ENCODE measurements at places on chromosomes 7 and 10.

- no peak for DNase-seq
Observed at GRCh38 chr7:29564496-29565223, 1.0 kb downstream of the PRR15 start.

DNA sequence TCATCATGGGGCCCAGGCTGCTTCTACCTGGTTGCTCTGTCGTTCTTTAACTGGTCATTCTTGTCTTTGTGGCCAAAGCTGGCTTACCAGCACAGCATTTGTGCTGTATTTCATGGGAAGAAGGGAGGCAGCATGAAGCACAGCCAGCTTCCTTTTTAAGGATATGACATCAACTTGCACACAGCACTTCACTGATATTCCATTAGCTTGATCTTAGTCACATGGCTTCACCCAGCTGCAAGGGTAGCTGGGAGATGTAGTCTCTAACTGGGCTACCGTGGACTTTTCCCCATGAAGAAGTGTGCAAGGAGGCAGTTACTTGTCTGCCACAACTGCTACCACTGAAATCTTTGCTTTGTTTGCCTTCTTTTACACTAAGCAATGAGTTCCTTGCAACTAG lies 525.2 kb downstream of the LRMDA start:
- no peak for DNase-seq

DNA sequence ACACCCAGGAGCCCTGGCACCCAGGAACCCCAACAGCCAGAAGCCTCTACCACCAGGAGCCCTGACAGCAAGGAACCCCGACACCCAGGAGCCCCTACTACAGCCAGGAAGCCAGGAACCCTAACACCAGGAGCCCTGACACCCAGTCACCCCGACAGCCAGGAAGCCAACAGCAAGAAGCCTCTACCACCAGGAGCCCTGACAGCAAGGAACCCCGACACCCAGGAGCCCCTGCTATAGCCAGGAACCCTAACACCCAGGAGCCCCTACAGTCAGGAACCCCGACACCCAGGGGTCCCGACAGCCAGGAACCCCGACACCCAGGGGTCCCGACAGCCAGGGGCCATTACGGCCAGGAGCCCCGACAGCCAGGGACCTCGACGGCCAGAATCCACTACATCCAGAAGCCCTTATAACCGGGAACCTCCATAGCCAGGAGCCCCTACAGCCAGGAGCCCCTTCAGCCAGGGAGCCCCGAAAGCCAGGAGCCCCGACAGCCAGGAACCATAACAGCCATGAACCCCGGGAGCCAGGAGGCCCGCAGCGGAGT lies 440 bp upstream of the GLRX3 start:
- DNase-seq = no peak

- no peak for DNase-seq
Observed at GRCh38 chr10:4270116-4270515, 485.1 kb upstream of the KLF6 start.

GRCh38 chr7:38317515-38317914 lies 44.1 kb upstream of the TARP start:
- DNase-seq = no peak

GRCh38 chr10:33573606-33574005 lies 239.1 kb upstream of the NRP1 start:
- DNase-seq = no peak

- DNase-seq = no peak
Observed at GRCh38 chr7:117916309-117916708, 43.1 kb upstream of the CTTNBP2 start.

DNA sequence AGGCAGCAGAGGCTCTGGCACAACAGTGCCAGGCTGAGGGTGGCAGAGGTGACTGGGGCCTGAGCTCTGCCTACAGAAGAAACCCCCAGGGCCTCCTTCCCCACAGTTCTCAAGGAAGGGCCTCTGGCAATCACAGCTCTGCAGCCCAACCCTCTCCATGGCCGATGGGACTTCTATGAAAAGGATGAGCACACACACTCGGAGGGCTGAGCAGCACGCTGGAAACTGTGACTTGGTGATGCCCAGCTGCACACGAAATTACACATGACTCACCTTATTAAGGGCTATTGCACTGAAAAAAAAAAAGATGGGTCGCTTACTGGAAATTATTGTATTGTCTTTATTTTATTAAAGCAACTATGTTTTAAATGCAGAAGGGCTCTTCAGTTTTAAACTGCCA lies 42.9 kb upstream of the LRRC18 start:
- no peak for DNase-seq

DNA sequence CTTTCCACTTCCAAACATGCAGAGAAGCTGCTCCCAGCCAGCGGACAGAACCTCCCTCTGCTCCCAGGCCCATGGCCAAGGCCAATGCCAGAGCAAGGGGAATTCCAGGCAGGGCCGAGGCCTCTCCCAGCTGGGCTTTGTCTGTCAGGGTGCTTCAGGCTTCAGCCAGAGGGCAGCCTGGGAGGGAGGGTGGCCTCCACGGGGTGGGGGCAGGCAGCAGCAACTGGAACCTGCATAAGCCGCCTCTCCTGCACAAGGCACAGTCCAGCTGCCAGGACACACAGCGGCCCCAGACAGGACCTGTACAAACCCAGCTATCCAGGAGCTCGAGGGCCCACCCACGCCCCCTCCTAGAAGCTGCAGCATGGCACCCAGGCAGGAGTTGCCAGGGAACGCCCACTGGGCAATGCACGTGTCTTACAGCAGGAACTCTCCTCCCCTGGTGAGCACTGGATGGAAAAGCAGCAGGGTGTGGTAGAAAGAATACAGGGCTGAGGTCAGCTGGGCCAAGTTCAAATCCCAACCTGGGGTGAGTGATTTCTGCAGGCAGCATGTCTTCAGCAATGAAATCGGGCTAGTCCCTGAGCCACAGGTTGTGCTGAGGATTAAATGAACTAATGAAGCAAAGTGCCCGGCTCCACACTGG lies 7.6 kb downstream of the FAM53B start:
- DNase-seq = no peak

DNA sequence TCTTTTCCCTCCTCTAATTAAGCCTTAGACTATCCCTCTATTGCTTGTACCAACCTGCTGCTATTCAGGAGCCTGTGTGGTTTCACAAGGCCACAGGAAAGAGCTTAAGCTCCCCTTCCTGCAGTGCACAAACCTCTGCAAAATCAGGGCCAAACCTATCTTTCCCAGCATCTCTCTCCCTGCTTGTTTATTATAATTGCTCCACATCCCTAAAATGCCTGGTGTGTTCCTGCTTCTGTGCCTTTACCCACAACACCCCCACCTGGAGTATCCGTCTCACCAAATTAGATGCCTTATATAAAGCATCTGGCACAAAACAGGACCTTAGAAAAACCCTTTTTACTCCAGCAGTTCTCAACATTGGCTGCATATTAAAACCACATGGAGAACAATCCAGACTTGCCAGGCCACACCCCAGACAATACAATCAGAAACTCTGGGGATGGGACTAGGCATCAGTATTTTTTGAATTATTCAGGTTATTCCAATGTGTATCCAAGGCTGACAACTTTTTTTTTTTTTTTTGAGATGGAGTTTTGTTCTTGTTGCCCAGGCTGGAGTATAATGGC lies 16.7 kb downstream of the SEC31B start:
- DNase-seq = no peak

DNA sequence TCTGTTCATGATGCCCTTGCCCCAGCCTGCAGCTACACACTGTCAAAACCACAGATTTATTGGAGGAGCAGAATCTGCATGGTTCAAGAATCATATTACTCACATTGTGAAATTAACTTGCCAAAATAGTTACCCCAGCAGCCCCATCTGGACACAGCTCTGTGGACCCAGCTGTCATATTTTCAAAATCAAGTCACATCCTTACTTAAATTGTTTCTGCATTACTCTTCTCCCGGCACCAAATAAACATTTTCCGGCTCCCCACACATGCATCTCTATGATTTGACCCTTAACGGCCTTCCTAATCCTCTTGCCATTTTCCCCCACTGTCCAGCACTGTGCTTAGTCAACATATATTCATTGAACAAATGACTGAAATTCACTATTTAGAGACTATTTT lies 43.8 kb upstream of the GPR26 start:
- no peak for DNase-seq

DNA sequence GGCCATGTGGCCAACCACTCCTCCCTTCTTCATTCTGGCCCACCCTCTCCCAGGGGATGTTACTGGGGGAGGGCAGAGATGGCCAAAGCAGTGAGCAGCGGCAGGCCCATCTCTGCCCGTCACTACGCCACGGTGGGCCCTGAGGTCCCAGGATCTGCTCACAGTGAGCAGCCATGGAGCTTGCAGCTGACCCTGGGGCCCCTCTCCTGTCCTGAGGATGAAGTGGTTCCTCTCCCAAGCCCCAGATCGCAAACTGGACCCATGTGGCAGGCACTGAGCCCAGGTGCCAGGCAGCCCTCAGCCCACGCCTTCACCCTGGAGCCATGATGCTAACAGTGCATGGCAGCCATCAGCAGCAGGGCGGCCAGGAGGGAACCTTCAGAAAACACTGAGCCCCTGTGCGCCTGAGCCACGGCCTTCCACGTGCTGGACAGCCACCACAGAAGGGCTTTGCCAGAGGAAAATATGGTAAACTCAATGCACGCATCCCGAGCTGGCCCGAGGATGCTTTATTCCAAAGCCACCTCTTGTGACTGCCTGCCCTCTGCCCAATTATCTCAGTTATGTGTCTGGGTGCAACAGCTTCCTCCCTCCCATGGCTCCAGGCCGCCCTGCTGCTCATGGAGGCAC lies 485.7 kb downstream of the PTPRN2 start:
- DNase-seq = no peak

DNA sequence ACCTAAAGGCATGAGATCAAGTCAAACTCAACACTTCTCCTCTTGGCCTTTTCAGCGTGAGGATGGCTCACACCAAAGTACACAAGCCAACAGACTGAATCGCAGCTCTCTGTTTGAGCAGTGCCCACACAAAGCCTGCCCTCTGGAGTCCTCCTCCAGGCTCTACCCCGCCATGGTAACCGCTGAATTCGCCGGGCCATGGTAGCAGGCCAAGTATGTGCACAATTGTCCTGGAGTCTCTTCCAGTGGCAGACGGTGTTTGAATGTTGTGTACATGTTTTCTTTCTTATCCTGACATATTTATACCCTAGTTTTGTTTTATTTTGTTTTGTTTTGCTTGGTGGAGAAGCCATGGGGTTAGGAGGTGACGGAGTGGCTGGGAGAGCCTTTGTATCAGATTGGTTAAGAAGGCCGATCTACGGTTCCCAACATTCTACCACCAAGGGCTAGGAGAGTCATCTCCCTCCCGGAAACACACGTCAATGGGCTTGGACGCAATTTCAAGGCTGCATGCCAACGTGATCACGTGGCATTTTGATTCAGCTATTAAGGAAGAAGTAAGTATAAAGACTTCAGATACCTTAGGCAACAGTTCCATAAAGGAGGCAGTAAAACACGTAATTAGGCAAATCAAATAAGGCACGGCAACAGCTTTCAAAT lies 12.1 kb upstream of the SHH start:
- no peak for DNase-seq
